Spinal cord (tissue), 10 donors: ENCODE measurements at places on chromosomes 11 and 22.

DNA sequence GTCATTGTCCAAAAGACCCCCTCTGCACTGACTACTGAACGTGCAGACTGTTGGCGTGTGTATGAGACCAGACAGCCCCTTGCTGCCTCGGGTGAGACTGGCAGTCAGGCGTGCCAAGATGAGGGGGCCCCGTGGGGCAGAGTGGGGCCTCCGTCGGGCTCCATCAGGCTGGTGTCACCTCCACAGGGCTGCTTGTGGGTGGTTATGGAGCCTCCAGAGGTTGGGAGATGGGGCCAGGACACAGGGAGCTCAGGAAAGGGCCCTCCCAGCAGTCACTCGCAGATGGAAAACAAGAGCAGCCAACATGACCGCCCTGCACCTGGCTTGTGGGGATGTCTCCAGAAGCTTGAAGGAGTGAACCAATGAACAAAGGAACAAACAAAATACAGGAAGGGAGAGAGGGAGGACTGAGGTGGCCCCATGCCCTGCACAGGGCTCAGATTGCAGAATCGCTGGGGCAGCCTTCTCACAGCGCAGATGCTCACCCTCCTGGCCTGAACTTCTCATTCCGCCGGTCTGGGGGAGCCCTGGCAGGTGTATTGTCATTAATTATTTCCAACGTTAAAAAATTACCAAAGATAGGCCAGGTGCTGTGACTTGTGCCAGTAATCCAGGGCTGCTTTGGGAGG is 5.5 kb upstream of the PHLDA2 start:
- DNase-seq, result no peak

DNA sequence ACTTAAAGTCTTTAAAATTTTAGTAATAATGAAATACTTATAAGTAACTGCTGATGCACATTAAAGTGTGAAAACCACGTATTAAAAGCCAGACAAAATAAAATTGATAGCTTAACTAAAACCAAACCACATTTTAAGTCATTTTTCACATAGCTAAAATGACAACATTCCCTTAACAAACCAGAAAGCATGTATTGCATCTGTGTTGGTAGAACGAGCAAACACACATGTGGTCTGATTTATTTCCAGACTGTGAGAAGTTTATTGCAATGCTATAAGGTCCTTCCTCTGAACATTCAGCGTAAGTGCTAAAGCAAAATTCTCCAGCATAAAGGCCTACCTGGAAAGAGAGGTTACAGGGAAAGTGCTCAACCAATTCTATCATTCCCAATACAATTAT is 57.8 kb downstream of the ARHGAP20 start:
- DNase-seq, result peak; percentile 5

GRCh38 chr11:118076754-118077281 is at the start of gene TMPRSS4:
TMPRSS4 (plus strand) TSS chr11:118077078; CDS start chr11:118077303, 225 bp downstream.
- DNase-seq, result no peak

DNA sequence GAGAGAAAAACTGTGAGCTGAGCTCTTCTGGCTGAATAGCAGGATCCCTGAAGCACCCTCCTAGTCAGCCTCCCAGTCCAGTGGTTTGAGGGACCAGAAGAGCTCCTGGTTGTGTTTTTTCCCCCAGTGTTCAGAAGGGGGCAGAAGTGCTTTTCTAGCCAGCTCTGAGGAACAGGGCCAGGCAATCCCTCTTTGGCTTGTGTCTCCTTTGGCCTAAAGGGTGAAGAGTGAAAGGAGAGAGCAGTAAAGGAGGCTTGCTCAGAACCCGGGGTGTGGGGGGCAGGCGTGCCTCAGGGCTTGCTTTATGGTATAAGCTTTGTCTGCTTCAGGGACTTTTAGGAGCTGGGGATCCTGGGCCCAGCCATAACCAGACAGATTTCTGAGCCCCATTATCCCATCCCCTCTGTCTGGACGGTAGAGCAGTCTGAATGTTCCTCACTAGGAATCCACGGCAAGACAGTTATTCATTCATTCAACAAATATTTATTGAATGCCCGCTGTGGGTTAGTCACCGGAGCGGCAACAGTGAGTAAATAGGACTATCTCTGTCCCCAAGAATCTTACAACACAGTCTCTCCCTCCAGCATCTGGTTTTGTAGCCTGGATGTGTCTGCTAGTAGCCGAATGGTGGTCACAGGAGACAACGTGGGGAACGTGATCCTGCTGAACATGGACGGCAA is 14.5 kb downstream of the ACP2 start:
- DNase-seq, result no peak

GRCh38 chr11:85685820-85686459 is at the start of gene CCDC89:
CCDC89 (minus strand) TSS chr11:85686195; CDS start chr11:85686130, 65 bp downstream.
- DNase-seq, result peak; percentile 73
